ENCODE measurements at places on chromosomes 2 and 18. TPM values are rescaled to one million over a fixed set of nuclear protein-coding genes. Genes with fewer than 3 reads are reported as not detected.

The EIF5B gene
- 42.9 TPM for total RNA-seq

The ACMSD gene
- total RNA-seq: not detected

The TTC31 gene
- total RNA-seq: 36.5 TPM

The BOK gene
- total RNA-seq: 49.6 TPM

The CSRNP3 gene
- total RNA-seq: 2.1 TPM

The DNAJC5G gene
- not detected for total RNA-seq

The HOXD10 gene
- total RNA-seq: 0.39 TPM

The TACR1 gene
- 3.3 TPM for total RNA-seq

The BMP10 gene
- total RNA-seq: not detected

The STARD6 gene
- total RNA-seq: not detected

The GKN2 gene
- not detected for total RNA-seq

The L3MBTL4 gene
- 6.3 TPM for total RNA-seq

The NCL gene
- total RNA-seq: 155 TPM

The CD226 gene
- 0.84 TPM for total RNA-seq

The TSPYL6 gene
- 1.7 TPM for total RNA-seq

The IL36G gene
- not detected for total RNA-seq

The HOXD13 gene
- not detected for total RNA-seq

The FHL2 gene
- total RNA-seq: 53.7 TPM

The RAB27B gene
- under 0.01 TPM for total RNA-seq

The SERPINB12 gene
- total RNA-seq: not detected

The RFX8 gene
- 2.6 TPM for total RNA-seq

The IL37 gene
- not detected for total RNA-seq

The CLEC4F gene
- total RNA-seq: not detected

The ABCG8 gene
- total RNA-seq: not detected

The ASAP2 gene
- total RNA-seq: 33.7 TPM

The MREG gene
- 14.6 TPM for total RNA-seq

The C2orf81 gene
- total RNA-seq: 5.4 TPM

The CROCC2 gene
- 1.2 TPM for total RNA-seq

The UGT1A8 gene
- not detected for total RNA-seq

The TXNDC2 gene
- total RNA-seq: not detected

The KCNS3 gene
- 24.3 TPM for total RNA-seq

Measured in tibial nerve (tissue), 4 donors.